ENCODE measurements at places on chromosomes 4 and X. TPM values are rescaled to one million over a fixed set of nuclear protein-coding genes. Genes with fewer than 3 reads are reported as not detected.
A peak's percentile ranks its signal among the peaks of the same experiment; 100 is the strongest.

The TLR10 gene
- not detected for total RNA-seq

The IL15 gene
- total RNA-seq = 0.50 TPM

The SLC9B2 gene
- total RNA-seq = 11.3 TPM

The HHIP gene
- total RNA-seq = 1.8 TPM

The IBSP gene
- not detected for total RNA-seq

The MUC7 gene
- total RNA-seq = not detected

The F9 gene
- total RNA-seq = not detected

The CT55 gene
- total RNA-seq = not detected

The RHOXF2 gene
- total RNA-seq = not detected

The RPS6KA6 gene
- total RNA-seq = 15.7 TPM

The CXCL9 gene
- total RNA-seq = not detected

DNA sequence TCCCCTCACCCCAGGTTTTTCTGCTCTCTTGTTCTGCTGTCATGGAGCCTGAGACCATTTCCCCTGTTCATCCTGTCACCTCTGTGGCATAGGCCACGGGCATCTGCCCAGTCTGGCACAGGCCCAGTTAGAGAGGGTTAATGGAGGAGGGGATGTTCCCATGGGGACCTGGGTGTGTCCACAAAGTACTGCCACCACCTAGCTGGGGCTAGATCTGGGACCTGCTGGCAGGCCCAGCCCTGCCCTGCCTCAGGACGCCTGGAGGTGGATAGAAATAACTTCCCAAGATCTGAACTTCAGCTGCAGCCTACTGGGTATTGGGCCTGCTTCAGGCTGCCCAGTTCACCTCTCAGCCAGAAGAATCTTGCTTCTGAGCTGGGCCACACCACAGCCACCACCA, 13.5 kb downstream of the EFNB1 start:
- H3K4me3 ChIP-seq = no peak overlapping the region
- H3K4me1 ChIP-seq = no peaks in the 10 kb centered on the region
- no peaks in the 10 kb centered on the region for H3K27me3 ChIP-seq
- H3K36me3 ChIP-seq = no peaks in the 10 kb centered on the region

DNA sequence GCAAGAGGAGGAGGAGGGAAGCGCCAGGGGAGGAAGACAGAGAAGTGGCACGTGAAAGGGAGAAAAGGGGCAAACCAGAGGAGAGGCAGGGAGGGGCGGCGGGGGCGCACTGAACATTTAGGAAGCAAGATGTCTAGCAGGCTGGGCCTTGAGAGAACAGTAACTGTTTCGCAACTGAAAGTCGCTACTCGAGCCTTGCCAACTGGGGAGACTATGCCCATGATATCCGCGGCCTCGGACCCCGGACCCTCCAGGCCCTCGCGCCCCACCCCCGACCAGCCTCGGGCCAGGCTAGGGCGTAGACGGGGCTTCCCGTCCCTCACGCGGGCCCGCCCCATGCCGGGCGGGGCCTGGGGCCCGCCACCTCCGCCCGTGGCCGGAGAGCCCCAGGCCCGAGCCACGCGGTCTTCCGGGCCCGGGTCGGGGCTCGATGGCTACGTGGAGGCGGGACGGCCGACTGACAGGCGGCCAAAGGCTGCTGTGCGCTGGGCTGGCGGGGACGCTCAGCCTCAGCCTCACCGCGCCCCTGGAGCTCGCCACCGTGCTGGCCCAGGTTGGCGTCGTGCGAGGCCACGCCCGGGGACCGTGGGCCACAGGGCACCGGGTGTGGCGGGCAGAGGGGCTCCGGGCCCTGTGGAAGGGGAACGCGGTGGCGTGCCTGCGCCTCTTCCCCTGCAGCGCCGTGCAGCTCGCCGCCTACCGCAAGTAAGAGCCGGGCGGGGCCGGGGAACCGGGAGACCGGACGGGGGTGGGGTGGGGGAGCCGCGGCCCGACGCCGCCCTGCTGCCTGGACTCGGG, at the start of gene SLC25A43:
SLC25A43 (plus strand) TSS at position 363 of the 798 bp plus-strand sequence; CDS start at position 431, 68 bp downstream.
- no peak within 1 kb of the TSS for H3K27ac ChIP-seq
- H3K27me3 ChIP-seq = no peaks in the 10 kb centered on the region

- H3K4me1 ChIP-seq = no peaks in the 10 kb centered on the region
- no peak for DNase-seq
- no peaks in the 10 kb centered on the region for H3K27me3 ChIP-seq
- H3K36me3 ChIP-seq = no peaks in the 10 kb centered on the region
Measured at GRCh38 chr4:105971036-105971435, 75.8 kb downstream of the NPNT start.

GRCh38 chr4:57426779-57427395, 316.7 kb upstream of the IGFBP7 start:
- DNase-seq = peak; percentile 92
- no peaks in the 10 kb centered on the region for H3K36me3 ChIP-seq
- H3K27me3 ChIP-seq = no peaks in the 10 kb centered on the region
- H3K4me3 ChIP-seq = no peak overlapping the region
- H3K27ac ChIP-seq = no peak overlapping the region

DNA sequence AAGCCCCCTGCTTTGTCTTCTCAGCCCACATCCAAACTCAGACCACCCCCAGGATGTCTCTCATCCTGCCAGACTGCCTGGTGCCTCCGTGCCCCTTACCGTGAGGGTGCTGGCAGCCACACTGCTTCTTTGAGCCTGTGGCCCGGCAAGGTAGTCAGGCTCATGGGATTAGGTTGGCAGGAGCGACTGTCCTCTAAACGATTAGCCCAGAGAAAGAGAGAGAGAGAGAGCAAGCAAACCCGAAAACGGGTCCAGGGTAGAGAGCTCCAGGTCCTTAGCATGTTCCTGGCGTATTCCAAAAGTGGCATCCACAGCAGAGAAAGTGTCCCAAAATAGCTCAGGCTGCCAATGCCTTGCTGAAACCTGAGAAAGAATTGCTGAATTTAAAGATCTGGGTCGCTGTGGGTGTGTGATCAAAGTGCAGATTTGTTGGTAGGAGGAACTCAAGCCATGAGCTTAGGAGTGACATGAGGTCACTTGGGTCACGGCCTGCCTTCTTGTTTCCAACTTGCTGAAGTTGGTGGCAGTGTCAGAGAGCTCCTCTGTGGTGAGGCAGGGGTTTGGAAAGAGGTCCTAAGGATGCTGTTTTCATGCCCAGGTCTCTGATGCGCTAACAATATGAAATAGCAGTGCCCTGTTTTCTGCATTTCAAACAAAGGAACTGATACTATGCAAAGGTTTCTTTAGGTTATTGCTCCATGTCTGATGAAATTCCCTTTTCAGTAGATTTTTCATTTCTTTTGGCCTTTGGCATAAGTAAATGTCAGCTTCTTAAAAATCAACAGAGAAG, 81.6 kb downstream of the RTL9 start:
- no peaks in the 10 kb centered on the region for H3K27me3 ChIP-seq
- no peaks in the 10 kb centered on the region for H3K4me1 ChIP-seq
- no peaks in the 10 kb centered on the region for H3K36me3 ChIP-seq
- no peak overlapping the region for H3K4me3 ChIP-seq

DNA sequence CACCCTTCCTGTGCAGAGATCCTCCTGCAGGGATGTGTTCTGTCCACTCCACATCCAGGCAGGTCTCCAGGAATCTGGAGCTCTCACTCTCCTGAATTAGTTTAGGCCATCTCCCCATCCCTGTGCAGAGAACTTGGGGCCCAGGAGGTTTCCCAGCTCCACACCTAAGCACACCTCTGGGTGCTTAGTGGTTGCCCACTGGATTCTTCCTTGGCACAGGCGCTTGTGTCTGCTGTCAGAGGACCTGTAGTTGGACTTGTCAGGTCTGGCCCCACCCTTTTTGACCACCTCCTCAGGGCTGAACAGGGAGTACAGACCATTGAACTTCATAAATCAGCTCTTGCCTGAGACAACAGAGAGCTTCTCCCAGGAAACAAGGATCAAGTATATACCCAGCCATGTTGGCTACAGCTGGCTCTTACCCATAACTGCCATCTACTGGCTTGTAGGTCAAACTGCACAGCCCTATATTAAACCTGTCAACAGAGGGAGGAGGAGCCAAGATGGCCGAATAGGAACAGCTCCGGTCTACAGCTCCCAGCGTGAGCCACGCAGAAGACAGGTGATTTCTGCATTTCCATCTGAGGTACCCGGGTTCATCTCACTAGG, 275.5 kb downstream of the PPARGC1A start:
- peak; percentile 64 for DNase-seq
- H3K27me3 ChIP-seq = no peaks in the 10 kb centered on the region
- no peaks in the 10 kb centered on the region for H3K4me1 ChIP-seq
- no peak overlapping the region for H3K4me3 ChIP-seq

DNA sequence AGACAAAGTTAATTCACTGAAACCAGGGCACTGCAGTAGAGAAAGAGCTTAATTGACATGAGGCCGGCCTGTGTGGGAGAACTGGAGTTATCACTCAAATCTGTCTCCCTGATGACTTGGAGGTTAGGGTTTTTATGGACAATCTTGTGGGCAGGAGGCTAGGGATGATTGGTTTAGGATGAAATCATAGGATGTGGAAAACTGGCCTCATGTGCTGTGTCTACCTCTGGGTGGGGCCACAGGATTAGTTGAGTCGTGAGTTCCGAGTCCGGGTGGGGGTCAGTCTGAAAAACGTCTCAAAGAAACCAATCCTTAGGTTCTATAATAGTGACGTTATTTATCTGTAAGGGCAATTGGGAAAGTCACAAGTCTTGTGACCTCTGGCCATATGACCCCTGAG, 68.1 kb downstream of the UCHL1 start:
- peaks cover 3% of the 10 kb centered on the region for H3K4me1 ChIP-seq
- no peak overlapping the region for H3K27ac ChIP-seq
- no peaks in the 10 kb centered on the region for H3K27me3 ChIP-seq

- no peaks in the 10 kb centered on the region for H3K4me1 ChIP-seq
- no peaks in the 10 kb centered on the region for H3K27me3 ChIP-seq
- no peaks in the 10 kb centered on the region for H3K36me3 ChIP-seq
- no peak for DNase-seq
- H3K27ac ChIP-seq = no peak overlapping the region
- H3K4me3 ChIP-seq = no peak overlapping the region
Measured at GRCh38 chr4:124804584-124804983, 92.1 kb upstream of the ANKRD50 start.

- no peak overlapping the region for H3K4me3 ChIP-seq
- no peaks in the 10 kb centered on the region for H3K4me1 ChIP-seq
- no peak for DNase-seq
- no peak overlapping the region for H3K27ac ChIP-seq
- H3K36me3 ChIP-seq = peaks cover 30% of the 10 kb centered on the region
Measured at GRCh38 chr4:98433691-98434090, 172.5 kb downstream of the RAP1GDS1 start.

DNA sequence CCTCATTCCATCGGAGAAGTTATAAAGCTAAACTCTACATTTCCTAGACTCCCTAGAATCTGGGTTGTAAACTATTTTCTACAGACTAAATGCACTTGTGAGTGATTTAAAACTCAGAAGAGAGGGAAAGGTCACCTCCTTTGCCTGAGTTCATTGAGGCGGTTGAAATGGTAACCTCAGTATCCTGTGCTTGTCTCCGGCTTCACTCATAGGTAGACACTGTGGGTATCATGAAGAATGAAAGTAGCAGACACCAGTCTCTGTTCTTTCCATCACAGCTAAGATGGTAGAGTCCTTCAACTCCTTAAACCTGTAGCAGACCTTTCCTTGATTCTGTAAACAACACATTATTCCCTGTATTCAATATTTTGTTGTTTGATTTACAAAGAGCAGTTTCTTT, 291.3 kb upstream of the ANKRD50 start:
- no peak for DNase-seq
- no peaks in the 10 kb centered on the region for H3K36me3 ChIP-seq
- no peaks in the 10 kb centered on the region for H3K27me3 ChIP-seq
- H3K27ac ChIP-seq = no peak overlapping the region

- DNase-seq = peak; percentile 54
- H3K36me3 ChIP-seq = no peaks in the 10 kb centered on the region
- no peaks in the 10 kb centered on the region for H3K27me3 ChIP-seq
- H3K4me1 ChIP-seq = no peaks in the 10 kb centered on the region
Measured at GRCh38 chr4:45518832-45519231, 605.0 kb downstream of the GABRG1 start.

GRCh38 chr4:6986072-6986780, 56.9 kb upstream of the TADA2B start:
- peaks cover 16% of the 10 kb centered on the region for H3K4me1 ChIP-seq
- peak overlapping the region; percentile 91 for H3K4me3 ChIP-seq
- no peaks in the 10 kb centered on the region for H3K36me3 ChIP-seq
- no peaks in the 10 kb centered on the region for H3K27me3 ChIP-seq
- peak; percentile 74 for DNase-seq

DNA sequence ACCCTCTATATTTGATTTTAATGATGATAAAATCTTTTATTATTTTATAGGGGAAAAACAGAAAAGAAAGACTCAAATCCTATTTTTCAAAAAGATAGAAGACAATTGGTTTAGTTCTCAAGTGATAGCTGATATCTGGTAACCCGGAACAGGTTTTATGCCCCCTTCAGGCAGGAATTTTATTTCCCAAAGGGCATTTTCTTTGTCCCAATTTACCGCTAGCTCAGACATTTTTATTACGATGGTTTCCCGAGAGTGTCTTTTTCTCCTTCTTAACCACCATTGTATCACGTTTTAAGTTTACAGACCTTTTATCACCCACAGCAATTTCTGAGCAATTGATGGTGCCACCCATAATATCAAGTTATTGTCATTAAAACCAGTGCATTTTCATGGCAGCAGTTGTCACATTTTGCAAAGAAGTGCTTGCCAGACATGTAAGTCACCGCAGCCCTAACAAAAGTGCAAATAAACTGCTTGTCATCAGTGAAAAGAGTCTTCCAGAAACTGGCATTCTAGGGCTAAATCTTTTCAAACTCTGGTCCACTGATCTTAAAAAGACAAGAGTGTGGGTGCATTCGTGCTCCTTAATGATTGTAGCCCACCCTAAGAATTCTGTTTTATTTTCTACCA, 204.8 kb upstream of the VCX start:
- no peaks in the 10 kb centered on the region for H3K27me3 ChIP-seq
- no peaks in the 10 kb centered on the region for H3K36me3 ChIP-seq
- H3K4me1 ChIP-seq = peaks cover 2% of the 10 kb centered on the region
- DNase-seq = no peak
- no peak overlapping the region for H3K27ac ChIP-seq

DNA sequence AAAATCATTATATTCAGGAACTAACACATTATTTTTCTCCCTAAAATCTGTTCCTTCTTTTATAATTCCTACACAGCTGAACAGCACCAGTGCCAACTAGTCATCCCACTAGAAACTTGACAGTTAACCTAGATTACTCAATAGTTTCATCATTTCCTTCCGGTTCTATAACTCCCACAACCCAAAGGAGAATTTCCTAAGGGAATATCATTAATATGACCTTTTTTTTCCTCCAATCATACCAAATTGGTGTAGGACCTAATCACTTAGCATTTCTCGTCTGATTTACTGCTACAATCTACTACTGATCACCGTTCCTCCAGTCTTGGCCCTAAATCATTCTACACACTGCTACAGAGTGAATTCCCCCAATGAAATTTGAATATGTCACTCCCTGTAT, 45.9 kb downstream of the WDFY3 start:
- H3K27me3 ChIP-seq = no peaks in the 10 kb centered on the region
- H3K36me3 ChIP-seq = peaks cover 35% of the 10 kb centered on the region
- DNase-seq = no peak
- H3K4me3 ChIP-seq = no peak overlapping the region
- H3K27ac ChIP-seq = no peak overlapping the region

DNA sequence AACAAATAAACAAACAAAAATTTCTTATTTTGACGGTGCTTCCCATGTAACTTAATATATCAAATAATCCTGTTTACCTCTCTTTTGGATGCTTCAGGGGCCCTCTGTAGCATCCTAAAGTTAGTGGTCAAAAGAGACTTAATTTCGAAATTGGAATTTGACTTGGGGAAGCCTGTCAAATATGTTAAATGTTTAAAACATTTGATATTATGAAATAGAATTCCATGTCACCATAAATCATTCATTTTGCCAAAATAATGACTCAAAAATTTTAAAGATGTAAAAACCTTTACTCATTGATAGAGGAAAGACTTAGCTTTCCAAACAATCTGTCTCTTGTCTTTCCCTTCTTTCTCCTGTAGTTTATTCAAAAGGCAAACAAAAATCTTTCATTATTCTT, 20.6 kb upstream of the TEX13A start:
- H3K4me3 ChIP-seq = no peak overlapping the region
- no peaks in the 10 kb centered on the region for H3K27me3 ChIP-seq
- H3K4me1 ChIP-seq = no peaks in the 10 kb centered on the region
- H3K27ac ChIP-seq = no peak overlapping the region

Data from endodermal cell (in vitro differentiated cells).